T-cell (primary cell): ENCODE measurements at places on chromosomes 11 and 22. TPM values are rescaled to one million over a fixed set of nuclear protein-coding genes. Genes with fewer than 3 reads are reported as not detected.

The CRYBB2 gene
- total RNA-seq: not detected

The MMP1 gene
- not detected for total RNA-seq

The GNAZ gene
- total RNA-seq: 1.3 TPM

The CRYAB gene
- total RNA-seq: not detected

The SLC22A12 gene
- total RNA-seq: not detected

The TMEM151A gene
- 0.33 TPM for total RNA-seq

The CCDC188 gene
- total RNA-seq: not detected

The OR52H1 gene
- total RNA-seq: not detected

The DDX25 gene
- total RNA-seq: 0.16 TPM

The UPK2 gene
- 0.32 TPM for total RNA-seq

The DUSP8 gene
- total RNA-seq: 8.7 TPM

The ARHGAP20 gene
- total RNA-seq: 0.09 TPM

The TSSK2 gene
- not detected for total RNA-seq

The CACNA1I gene
- 31.2 TPM for total RNA-seq

The C22orf42 gene
- total RNA-seq: not detected

The MMP27 gene
- total RNA-seq: not detected

The PGR gene
- not detected for total RNA-seq

The WNT11 gene
- total RNA-seq: 0.95 TPM

The CCDC117 gene
- 16.8 TPM for total RNA-seq

The APOL4 gene
- 0.72 TPM for total RNA-seq

The TMEM179B gene
- 46.5 TPM for total RNA-seq

The TRIM6 gene
- not detected for total RNA-seq

The MS4A12 gene
- not detected for total RNA-seq

The SLC6A5 gene
- total RNA-seq: not detected

The MFRP gene
- not detected for total RNA-seq

The CHADL gene
- 0.75 TPM for total RNA-seq

The PKP3 gene
- total RNA-seq: 0.85 TPM

The KDELR3 gene
- not detected for total RNA-seq

The RFPL1 gene
- total RNA-seq: not detected

The TBX1 gene
- total RNA-seq: not detected

The PRR33 gene
- total RNA-seq: 0.12 TPM

The CADM1 gene
- total RNA-seq: 6.2 TPM

The PHETA2 gene
- 2.0 TPM for total RNA-seq

The APOBEC3F gene
- 14.3 TPM for total RNA-seq

The TRIM29 gene
- not detected for total RNA-seq

The SH3BP1 gene
- total RNA-seq: 111 TPM

The BCO2 gene
- total RNA-seq: 3.2 TPM
